ENCODE measurements at places on chromosomes 7 and 10. TPM values are rescaled to one million over a fixed set of nuclear protein-coding genes. Genes with fewer than 3 reads are reported as not detected.

Gene PRKG1
- 17.6 TPM for total RNA-seq

GRCh38 chr7:96855691-96856090 is 146.0 kb upstream of the SEM1 start:
- no peak for DNase-seq
- no peaks in the 10 kb centered on the region for H3K27me3 ChIP-seq
- no peaks in the 10 kb centered on the region for H3K4me1 ChIP-seq
- no peak overlapping the region for H3K27ac ChIP-seq
- H3K4me3 ChIP-seq, result no peak overlapping the region

DNA sequence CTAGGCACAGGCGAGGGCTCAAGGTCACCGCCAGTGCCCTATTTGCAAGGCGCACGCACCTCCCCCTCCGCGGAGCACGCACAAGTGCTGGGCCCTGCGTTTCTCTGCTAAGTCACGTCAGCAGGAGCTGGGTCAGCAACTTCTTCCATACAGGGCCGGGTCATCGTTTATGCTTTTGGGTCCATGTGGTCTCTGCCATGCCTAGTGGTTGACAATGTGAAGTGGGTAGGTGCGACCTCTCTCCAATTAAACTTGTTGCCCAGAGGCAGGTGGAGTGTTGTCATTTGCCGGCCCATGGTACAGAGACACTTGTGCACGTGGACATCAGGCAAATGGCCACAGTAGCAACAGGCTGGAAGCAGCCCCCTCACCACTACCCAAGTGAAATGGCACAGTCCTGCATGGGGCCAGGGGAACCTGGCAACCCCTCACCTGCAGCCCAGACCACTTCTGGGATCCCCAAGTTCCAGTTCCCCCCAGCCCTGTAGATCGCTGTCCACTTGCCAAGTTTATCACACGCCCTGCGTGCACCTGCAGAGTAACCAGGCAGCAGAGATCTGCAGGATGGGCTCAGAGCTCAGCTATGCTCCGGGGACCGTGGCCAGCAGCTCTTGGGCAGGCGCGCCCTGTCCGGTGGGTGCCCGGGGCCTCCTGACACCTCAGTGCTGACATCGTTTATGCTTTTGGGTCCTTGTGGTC is 86.1 kb upstream of the PPP2R2D start:
- no peaks in the 10 kb centered on the region for H3K36me3 ChIP-seq
- no peak for DNase-seq
- no peak overlapping the region for H3K4me3 ChIP-seq
- H3K27ac ChIP-seq, result no peak overlapping the region
- H3K27me3 ChIP-seq, result no peaks in the 10 kb centered on the region

- DNase-seq, result no peak
- H3K4me3 ChIP-seq, result no peak overlapping the region
- H3K27ac ChIP-seq, result no peak overlapping the region
- no peaks in the 10 kb centered on the region for H3K4me1 ChIP-seq
- no peaks in the 10 kb centered on the region for H3K36me3 ChIP-seq
These were observed 270.1 kb upstream of the TPK1 start for GRCh38 chr7:145106001-145106400.

DNA sequence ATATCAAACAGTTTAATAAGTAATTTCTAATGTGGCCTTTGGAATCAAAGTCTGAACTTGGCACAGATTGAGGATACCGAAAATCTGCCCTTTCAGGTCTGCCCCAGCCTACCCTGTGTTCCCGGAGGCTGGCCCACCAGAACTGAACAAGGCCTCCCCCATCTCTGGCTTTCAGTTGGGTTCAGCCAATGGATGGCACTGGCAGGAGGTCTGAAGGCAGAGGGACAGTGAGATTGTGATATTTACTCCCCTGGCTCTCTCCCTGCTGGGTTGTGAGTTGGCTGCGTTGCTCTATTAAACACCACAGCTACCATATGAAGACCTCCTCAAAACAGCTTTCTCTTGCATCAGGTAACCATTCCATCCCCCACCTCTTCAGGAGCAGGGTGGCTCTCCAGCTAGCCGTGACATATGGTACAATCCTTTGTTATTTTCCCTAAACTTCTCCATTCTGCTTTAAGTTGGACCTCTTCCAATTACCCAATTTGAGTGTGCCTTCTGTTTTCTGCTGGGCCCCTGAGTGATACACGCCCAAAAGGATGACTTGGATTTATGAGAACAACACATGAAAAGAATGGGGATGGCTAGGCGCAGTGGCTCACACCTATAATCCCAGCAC is 28.1 kb downstream of the DNMBP start:
- peaks cover 22% of the 10 kb centered on the region for H3K4me1 ChIP-seq
- H3K27me3 ChIP-seq, result no peaks in the 10 kb centered on the region
- H3K36me3 ChIP-seq, result no peaks in the 10 kb centered on the region
- H3K27ac ChIP-seq, result no peak overlapping the region
- H3K4me3 ChIP-seq, result no peak overlapping the region

Gene GRM8
- 0.68 TPM for total RNA-seq

- no peaks in the 10 kb centered on the region for H3K27me3 ChIP-seq
- H3K4me1 ChIP-seq, result no peaks in the 10 kb centered on the region
- H3K36me3 ChIP-seq, result no peaks in the 10 kb centered on the region
- no peak for DNase-seq
- no peak overlapping the region for H3K27ac ChIP-seq
- H3K4me3 ChIP-seq, result no peak overlapping the region
These were observed 58.9 kb downstream of the XRCC2 start for GRCh38 chr7:152617056-152617455.

Gene FAM25G
- not detected for total RNA-seq

- no peaks in the 10 kb centered on the region for H3K27me3 ChIP-seq
- no peak for DNase-seq
- no peaks in the 10 kb centered on the region for H3K36me3 ChIP-seq
- no peak overlapping the region for H3K27ac ChIP-seq
These were observed 108.1 kb downstream of the ANLN start for GRCh38 chr7:36497775-36498174.

DNA sequence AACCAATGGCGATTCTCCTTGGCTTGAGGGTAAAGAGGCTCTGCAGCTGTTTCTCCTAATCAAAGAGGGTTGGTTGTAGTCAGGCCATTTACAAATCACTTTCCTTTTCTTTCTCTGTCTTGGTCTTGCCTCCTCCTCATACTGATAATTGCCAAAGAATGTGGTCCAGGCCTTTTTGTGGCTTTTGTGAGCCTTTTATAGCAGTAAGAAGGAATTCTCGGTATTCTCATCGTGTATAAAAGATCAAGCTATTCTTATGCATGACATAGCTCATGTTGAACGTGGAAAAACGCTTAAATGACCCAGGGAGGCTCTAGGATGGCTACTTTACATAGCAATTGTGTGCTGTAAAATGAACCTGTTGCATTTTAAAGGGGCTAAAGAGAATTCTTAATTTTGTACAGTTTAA is 62.6 kb downstream of the RBM20 start:
- H3K4me1 ChIP-seq, result no peaks in the 10 kb centered on the region
- no peaks in the 10 kb centered on the region for H3K27me3 ChIP-seq
- H3K4me3 ChIP-seq, result no peak overlapping the region

DNA sequence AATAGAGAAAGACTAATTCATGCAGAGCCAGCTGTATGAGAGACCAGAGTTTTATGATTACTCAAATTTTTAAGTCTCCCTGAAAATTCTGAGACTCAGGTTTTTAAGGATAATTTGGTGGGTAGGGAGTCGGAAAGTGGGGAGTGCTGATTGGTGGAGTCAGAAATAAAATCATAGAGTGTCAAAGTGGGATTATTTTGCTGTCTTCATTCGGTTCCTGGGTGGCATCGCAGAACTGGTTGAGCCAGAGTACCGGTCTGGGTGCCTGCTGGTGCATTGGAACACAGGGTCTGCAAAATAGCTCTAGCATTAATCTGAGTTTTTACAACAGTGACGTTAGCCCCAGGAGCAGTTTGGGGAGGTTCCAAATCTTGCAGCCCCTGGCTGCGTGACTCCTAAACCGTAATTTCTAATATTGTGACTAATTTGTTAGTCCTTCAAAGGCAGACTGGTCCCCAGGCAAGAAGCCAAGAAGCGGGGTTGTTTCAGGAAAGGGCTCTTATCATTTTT is 32.4 kb downstream of the GPRIN2 start:
- DNase-seq, result peak; percentile 18
- H3K36me3 ChIP-seq, result no peaks in the 10 kb centered on the region
- H3K4me1 ChIP-seq, result peaks cover 14% of the 10 kb centered on the region
- H3K4me3 ChIP-seq, result no peak overlapping the region
- no peak overlapping the region for H3K27ac ChIP-seq

GRCh38 chr7:124251636-124252035 is 218.8 kb upstream of the TMEM229A start:
- DNase-seq, result no peak
- H3K36me3 ChIP-seq, result no peaks in the 10 kb centered on the region
- H3K4me3 ChIP-seq, result no peak overlapping the region
- no peaks in the 10 kb centered on the region for H3K27me3 ChIP-seq

Gene GPNMB
- 8.0 TPM for total RNA-seq

GRCh38 chr10:62244785-62245467 is 23.7 kb downstream of the RTKN2 start:
- peaks cover 13% of the 10 kb centered on the region for H3K4me1 ChIP-seq
- H3K27me3 ChIP-seq, result no peaks in the 10 kb centered on the region
- DNase-seq, result peak; percentile 54
- peak overlapping the region; percentile 14 for H3K4me3 ChIP-seq

- H3K4me1 ChIP-seq, result peaks cover 8% of the 10 kb centered on the region
- peak; percentile 82 for DNase-seq
- no peak overlapping the region for H3K4me3 ChIP-seq
- H3K36me3 ChIP-seq, result no peaks in the 10 kb centered on the region
- H3K27ac ChIP-seq, result peak overlapping the region; percentile 61
These were observed 89.4 kb downstream of the COL13A1 start for GRCh38 chr10:69891057-69891617.

Gene DGKI
- total RNA-seq, result 1.00 TPM

Gene AKR1C4
- not detected for total RNA-seq

DNA sequence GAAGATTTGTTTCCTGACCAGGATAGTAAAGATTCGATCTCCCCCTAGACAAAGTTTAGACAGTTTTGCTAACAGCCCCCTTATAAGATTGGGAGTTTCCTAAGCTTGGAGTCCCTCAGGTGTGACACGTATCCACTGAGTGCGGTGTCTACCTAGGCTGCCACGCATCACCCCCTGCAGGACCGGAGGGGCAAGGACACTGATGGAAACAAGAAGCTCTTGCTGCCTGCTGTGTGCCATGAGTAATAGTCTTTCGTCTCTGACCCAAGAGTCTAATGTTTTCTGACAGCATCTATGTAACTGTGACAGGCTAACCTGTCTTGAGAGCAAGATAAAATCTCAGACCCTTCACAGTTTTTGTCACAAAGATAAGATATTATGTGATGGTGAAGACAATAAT is 173.5 kb downstream of the SEMA3E start:
- H3K4me3 ChIP-seq, result no peak overlapping the region
- DNase-seq, result no peak
- no peak overlapping the region for H3K27ac ChIP-seq
- no peaks in the 10 kb centered on the region for H3K4me1 ChIP-seq
- no peaks in the 10 kb centered on the region for H3K36me3 ChIP-seq

- no peaks in the 10 kb centered on the region for H3K36me3 ChIP-seq
- H3K27me3 ChIP-seq, result no peaks in the 10 kb centered on the region
- no peak overlapping the region for H3K4me3 ChIP-seq
These were observed 550.2 kb downstream of the KCNMA1 start for GRCh38 chr10:77087366-77087765.

DNA sequence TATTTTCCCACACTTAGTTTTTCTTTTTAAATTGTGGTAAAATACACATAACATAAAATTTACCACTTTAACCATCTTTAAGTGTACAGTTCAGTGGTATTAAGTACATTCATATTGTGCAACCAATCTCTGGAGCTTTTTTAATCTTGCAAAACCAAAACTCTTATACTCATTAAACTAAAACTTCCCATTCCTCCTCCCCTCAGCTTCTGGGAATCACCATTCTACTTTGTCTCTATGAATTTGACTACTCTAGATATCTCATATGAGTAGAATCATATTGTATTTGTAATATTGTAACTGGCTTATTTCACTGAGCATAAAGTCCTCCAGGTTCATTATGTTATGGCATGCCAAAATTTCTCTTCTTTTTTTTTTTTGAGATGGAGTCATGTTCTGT is 86.4 kb upstream of the JAZF1 start:
- no peak overlapping the region for H3K27ac ChIP-seq
- no peaks in the 10 kb centered on the region for H3K27me3 ChIP-seq
- DNase-seq, result no peak

Gene C7orf57
- not detected for total RNA-seq

DNA sequence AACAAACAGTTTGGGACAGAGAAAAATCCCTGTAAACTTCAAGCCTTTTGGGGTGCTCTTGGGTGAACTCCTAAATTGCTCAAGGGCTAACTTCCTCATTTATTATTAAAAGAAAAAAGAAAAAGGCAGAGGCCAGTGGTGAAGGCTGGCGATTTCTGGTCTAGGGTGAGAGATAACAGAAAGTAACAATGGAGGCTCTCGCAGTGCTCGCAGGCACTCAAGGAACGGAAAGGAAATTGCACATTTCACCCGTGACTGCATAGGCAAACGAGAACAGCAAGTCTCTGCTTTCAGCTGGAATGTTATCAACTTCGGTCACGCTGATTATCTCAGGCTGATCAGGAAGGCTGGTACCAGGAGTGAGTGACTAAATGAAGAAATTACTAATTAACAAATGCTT is 70.7 kb downstream of the PRKAG2 start:
- H3K27me3 ChIP-seq, result no peaks in the 10 kb centered on the region
- no peak for DNase-seq
- H3K4me3 ChIP-seq, result no peak overlapping the region
- H3K4me1 ChIP-seq, result peaks cover 5% of the 10 kb centered on the region
- H3K36me3 ChIP-seq, result no peaks in the 10 kb centered on the region
- H3K27ac ChIP-seq, result no peak overlapping the region

- no peak overlapping the region for H3K4me3 ChIP-seq
- no peak overlapping the region for H3K27ac ChIP-seq
- no peaks in the 10 kb centered on the region for H3K27me3 ChIP-seq
- H3K36me3 ChIP-seq, result no peaks in the 10 kb centered on the region
- no peaks in the 10 kb centered on the region for H3K4me1 ChIP-seq
- no peak for DNase-seq
These were observed 143.9 kb upstream of the LYZL2 start for GRCh38 chr10:30773501-30773900.

All from transverse colon (tissue), 4 donors.